Stimulated activated naive CD8-positive, alpha-beta T cell treated with anti-CD3 and anti-CD28 coated beads, Interleukin-15, Interleukin-2, amounts not matched to agents 100 U/mL and 50 U/mL, for 24 hours (primary cell): ENCODE measurements at places on chromosomes 13 and 19.

GRCh38 chr19:31348481-31349159 is 616 bp downstream of the TSHZ3 start:
- DNase-seq = no peak

- DNase-seq = no peak
These were observed 7.5 kb upstream of the DMWD start for GRCh38 chr19:45800070-45800553.

DNA sequence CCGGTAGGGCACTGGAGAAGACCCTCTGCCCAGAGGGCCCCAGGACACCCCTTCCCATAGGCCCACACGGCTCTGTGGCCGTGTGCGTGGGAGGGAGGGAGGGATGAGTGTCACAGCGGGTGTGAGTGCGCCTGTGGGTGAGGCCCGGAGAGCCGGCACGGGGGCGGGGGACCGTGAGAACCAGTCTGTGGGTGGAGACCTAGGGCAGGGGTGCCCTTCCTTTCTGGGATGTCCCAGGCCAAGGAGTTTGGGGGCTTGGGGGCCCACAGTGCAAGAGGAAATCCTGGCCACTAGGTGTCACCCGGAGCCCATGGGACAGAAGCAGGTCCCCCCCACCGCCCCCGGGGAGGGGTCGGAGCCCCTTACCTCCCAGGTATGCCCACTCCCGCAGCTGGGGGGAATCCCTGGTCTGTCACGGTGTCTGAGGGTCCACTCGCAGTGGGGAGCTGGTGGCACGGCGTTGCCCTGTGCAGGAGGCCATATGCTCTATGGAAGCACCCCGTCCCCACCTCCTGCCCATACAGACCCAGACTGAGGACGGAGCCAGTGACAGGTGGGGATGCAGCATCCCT is 16.0 kb upstream of the SLC7A10 start:
- peak; percentile 45 for DNase-seq

- DNase-seq = no peak
These were observed 8.8 kb downstream of the DAZAP1 start for GRCh38 chr19:1416014-1416841.

DNA sequence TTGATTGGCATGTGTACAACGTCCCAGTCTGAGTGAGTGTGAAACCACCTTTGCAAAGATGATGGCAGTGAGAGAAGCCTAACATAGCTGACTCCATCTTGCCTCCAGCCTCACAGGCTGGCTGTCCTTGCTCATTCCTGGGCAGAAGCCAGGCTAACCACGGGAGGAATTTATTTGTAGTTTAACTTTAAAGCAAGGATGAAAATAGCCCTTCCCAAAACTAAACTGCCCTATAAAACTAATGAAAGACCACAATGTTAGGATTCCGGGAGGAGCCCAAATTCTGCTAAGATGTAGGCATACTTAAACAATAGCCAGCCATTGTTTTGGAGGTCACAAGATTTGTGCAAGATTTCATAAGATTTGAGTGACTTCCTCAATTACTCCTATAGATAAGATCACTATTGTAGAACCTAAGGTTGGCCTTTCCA is 96.6 kb upstream of the LSM14A start:
- no peak for DNase-seq

GRCh38 chr19:45253396-45254027 is 2.4 kb downstream of the MARK4 start:
- DNase-seq = peak; percentile 20

DNA sequence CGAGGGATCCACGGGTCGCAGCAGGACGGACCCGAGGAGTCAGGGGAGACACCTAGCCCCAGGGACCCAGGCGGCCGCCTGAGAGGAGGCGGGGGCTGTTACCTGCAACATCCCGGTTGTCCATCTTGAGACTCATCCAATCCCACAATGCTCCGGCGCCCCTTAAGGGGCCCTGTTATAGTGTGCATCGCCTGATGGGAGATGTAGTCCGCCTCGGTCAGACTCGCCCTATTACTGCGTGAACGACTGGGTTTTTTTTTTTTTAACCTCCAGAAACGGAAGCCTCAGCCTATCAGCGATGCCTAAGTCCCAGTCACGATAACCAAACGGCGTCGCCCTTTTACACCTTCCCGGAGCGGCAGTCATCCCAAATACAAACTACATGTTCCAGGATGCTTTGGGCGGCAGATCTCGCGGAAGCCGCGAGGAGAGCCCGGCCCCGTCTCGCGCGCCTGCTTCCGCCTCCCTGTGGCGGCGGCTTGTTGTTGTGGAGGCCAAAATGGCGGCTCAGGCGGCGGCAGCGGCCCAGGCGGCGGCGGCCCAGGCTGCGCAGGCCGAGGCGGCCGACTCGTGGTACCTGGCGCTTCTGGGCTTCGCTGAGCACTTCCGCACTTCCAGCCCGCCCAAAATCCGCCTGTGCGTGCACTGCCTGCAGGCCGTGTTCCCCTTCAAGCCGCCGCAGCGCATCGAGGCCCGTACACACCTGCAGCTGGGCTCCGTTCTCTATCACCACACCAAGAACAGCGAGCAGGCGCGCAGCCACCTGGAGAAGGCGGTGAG is at the start of the genes MAU2 and SUGP1:
Gene MAU2, plus strand, starts transcription at position 469 of the 780 bp plus-strand sequence. Its CDS starts 31 bp downstream, at position 500.
Gene SUGP1, minus strand, starts transcription at position 149 of the 780 bp plus-strand sequence. Its CDS starts 13 bp downstream, at position 136.
- DNase-seq = peak; percentile 88

DNA sequence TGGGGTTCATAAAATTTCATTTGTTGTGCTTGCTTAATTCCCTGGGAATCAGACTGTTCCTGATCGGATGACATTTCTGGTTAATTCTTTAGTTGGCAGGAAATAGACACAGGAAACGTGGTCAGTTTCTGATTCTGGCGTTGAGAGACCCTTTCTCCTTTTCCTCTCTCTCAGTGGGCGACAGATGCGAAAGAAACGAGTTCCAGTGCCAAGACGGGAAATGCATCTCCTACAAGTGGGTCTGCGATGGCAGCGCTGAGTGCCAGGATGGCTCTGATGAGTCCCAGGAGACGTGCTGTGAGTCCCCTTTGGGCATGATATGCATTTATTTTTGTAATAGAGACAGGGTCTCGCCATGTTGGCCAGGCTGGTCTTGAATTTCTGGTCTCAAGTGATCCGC is 10.8 kb downstream of the LDLR start:
- DNase-seq = no peak

DNA sequence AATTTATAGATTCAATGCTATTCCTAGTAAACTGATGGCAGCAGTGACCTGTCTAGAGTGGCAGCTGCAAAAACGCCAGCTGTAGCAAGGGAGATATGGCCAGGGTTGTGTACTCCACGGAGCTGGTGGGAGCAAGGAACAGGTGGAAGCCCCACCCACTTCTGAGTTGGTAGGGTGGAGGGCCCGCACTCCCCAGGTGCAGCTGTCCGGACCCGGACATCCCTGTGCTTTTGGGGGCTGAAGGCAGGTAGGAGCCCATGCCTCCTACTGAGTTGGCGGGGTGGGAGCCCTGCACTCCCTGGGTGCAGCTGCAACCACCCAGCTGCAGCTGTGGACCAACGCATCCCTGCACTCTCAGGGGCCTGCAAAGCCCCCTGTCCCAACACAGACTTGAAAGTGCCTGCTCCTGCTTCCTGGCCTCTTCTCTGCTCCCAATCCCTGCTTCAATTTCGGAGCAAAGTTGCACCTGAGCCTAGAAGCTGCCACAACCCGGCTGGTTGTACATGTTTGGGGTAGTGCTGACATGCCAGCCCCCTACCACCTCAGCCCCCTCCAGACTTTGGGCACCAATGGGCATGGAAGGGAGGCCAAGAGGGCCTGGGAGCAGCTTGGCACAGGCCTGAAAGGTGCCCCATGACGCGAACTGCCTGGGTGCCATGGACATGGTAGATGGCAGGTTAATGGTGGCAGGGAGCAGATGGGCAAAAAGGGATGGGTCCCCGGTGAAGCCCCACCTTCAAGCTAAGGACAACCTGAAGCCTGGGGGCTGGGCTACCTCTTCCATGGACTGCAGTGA is 19.8 kb downstream of the UGGT2 start:
- DNase-seq = no peak

- DNase-seq = peak; percentile 65
These were observed at the start of gene RASGRP4 for GRCh38 chr19:38425810-38426466. Gene RASGRP4, minus strand, starts transcription at chr19:38426219. Its CDS starts 128 bp downstream, at chr19:38426091.

DNA sequence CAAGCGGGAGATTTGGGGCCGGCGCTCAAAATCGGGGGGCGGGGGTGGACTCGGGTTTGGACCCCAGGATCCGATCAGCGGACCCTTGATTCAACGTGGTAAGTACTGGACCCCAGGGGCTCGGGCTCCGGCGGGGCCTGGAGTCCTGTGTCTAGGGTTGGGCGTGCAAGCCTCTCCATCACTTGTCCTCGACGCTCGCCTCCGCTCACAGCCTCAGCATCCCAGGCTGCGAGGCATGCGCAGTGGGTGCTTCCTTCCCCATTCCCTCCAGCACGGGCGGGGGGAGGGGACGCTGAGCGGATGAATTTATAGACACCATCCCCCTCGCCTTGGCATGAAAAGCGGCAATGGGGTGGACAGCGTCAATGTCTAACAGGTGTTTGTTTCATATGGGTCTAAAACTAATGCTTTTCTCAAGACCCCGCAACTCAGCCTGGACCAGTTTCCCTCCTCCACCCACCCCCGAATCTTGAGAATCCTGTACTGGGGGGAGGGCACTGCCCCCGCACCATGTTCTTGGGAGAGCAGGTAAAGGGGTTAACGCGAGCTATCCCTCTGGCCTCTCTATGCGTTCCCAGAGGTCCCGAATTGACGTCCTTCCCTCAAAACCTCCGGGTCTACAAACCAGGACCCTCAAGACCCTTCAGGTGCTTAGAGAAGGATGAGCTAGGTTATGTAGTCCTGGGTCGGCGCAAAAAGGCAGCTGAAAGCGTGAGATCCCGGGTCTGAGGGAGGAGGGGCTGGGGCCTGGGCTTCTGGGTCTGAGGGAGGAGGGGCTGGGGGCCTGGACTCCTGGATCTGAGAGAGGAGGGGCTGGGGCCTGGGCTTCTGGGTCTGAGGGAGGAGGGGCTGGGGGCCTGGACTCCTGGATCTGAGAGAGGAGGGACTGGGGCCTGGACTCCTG is 579 bp downstream of the CPT1C start:
- DNase-seq = peak; percentile 54

DNA sequence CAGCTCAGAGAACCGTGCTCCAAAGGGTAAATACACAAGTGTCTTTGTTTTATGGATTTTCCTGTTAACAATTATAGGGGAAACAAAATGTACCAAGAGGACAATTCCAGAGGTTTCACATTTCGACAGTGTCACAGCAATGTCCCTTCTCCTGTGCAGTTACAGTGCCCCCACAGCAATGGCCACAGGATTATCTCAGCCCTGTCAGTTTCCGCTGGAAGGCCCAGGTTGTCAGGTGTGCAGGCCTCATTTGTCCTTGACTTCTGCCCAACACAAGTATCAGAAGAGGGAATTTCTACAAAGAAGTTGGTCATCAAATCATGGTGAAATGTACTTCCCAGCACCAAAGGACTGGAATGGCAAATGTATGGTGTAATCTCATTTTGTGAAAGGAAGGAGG is 11.2 kb upstream of the N4BP2L2 start:
- DNase-seq = no peak

DNA sequence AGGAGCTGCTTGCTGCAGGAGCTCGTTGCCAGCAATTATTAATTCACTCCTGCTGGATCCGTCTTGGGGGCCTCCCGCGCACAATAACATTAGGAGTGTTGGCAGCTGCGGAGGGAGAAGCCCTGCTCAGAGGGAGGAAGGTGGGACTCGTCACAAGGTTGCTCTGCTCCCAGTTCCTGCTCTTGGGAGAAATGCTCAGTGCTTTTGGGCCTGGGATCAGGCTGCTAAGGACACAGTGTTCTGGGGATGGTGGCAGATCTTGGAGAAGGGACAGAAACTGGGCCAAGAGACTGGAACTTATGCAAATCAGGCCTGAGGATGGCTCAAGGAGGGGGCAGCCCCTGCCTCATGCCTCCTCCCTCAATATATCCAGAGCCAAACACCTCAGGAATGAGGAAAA is 78.9 kb upstream of the OLFM4 start:
- no peak for DNase-seq
